SK-N-DZ (cell line): ENCODE measurements at places on chromosomes 7 and 10.

- DNase-seq = no peak
Observed at GRCh38 chr10:49300140-49300974, 1.4 kb downstream of the C10orf71 start.

- no peak for DNase-seq
Observed at GRCh38 chr7:152847386-152847908, 87.9 kb downstream of the ACTR3B start.

DNA sequence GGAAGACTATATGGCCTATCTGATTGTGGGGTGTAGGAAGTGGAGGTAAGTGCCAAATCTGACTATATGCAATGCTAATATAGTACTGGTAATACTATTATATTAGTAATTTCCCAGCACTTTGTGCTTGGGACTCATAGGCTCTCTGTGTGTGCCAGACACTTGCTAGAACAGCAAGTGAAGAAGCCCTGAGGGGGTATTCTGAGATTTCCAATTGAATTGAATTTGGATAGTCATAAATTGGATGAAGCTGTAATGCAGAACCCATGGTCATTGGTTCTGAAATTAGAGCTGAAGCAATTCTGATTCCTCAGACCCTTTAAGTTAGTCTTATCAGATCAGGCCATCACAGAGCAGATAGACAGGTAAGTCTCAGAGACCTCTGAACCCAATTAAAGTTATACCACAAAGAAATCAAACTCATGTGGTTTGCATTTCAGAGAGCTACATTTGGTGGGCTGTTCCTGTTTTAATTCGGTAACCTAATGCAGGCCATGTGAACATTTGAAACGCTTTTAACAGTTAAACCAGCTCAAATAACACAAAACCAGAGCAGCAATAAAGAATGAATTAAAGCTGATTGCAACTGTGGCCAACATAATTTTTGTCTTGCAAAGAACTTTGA lies 179.5 kb downstream of the CREB5 start:
- no peak for DNase-seq

- DNase-seq = no peak
Observed at GRCh38 chr10:118662228-118663035, 67.0 kb upstream of the PRLHR start.

DNA sequence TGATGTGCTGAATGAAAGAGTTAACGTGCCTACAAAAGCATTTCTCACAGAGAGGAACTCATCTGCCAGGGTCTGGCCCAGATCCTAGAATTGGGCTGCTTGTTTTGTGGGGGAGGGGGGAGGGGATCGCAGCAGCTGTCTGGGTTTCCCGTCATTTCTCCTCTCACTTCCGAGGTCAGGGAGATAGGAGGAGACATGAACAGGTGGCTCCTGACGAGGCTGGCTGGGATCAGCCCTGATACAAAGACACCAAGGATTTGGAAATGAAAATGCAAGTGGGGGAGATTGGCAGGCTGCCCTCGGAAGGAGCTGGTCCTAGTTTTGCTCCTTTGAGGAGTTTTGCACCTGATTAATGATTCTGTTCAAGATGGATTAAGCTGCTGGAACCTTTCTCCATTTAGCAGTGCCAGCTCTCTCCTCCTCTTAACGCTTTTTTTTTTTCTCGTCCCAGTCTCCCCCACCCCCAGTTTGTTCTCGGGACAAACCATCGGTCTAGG lies 86.8 kb upstream of the KMT2C start:
- peak; percentile 30 for DNase-seq

- peak; percentile 96 for DNase-seq
Observed at GRCh38 chr7:142535123-142535779, 214.0 kb upstream of the PRSS1 start.

- DNase-seq = no peak
Observed at GRCh38 chr10:14560274-14560673, 214.4 kb downstream of the FAM107B start.

GRCh38 chr10:97138846-97139245 lies 46.9 kb downstream of the SLIT1 start:
- no peak for DNase-seq

DNA sequence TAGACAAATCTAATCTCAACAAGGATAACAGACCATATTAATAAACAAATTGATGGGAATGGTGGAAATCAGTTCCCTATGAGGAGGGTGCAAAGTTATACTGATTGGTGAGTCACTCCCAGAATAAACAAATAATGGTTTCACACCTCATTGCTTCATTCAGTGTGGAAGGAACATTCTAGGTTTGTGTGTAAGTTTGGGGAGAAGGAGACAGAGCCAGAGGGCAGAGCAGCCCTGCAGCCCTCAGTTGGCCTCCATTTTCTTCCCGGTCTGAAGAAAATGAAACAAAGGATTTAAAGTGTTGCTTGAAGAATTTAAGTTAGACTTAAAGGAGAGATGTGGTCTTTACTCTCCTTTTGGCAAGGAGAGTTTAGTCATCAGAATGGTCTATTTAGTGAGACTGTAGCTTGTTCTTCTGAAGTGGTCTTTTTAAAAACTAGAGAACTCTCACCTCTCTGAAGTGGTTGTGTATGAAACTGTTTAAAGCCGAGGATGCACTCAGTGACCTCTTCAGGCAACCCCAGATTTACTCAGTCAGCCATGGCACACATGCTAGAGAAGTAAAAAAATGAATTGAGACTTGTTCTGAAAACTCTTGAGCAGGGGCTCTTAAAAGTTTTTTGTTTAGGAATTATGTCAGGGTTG lies 27.2 kb downstream of the IKZF1 start:
- DNase-seq = no peak

- no peak for DNase-seq
Observed at GRCh38 chr10:86681047-86681446, 12.7 kb downstream of the LDB3 start.

- no peak for DNase-seq
Observed at GRCh38 chr10:91653219-91653870, 20.5 kb upstream of the PPP1R3C start.

DNA sequence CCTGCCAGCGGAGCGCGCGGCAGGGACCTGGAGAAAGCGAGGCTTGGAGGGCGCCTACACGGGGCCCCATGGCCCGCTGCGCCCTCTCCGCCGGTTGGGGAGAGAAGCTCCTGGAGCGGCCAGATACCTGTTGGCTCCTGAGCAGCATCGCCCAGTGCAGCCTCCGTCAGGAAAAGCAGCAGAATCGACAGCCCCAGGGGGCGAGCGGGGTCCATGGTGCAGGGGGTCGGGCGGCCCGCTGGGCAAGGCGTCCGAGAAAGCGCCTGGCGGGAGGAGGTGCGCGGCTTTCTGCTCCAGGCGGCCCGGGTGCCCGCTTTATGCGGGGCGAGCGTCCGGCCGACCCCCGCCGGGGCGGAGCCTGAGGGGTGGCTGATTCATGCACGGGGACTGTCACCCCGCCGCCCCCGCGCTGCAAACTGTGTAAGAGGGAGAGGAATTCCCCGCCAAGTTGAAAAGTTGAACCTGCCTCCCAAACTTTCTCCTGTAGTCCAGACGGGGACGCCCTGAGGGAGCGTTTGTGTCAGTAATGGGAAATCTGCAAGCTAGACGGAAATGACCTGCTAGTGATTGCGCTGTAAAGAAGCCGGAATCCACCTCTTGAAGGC lies at the start of gene TFPI2:
Gene TFPI2, minus strand, starts transcription at position 290 of the 605 bp plus-strand sequence. Its CDS starts 75 bp downstream, at position 215.
- DNase-seq = peak; percentile 7

- no peak for DNase-seq
Observed at GRCh38 chr7:51446785-51447184, 130.2 kb upstream of the COBL start.

DNA sequence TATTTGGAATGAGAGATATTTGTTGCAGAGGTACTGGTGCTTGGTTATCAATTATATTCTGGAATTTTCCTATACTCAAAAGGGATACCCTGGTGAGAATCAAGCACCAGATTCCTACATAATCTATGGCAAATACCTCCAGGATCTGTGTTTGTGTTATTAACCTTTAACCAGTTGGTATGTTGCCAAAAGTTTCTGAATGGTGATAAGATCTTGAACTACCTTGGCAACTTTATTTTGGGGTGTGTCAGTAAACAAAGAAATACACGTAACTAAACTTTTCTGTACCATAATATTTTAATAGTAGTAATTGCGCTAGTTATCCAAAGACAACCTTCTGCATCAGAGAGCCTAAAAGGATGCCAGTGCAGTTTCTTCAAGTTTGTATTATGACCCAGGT lies 13.4 kb downstream of the SCIN start:
- DNase-seq = no peak

DNA sequence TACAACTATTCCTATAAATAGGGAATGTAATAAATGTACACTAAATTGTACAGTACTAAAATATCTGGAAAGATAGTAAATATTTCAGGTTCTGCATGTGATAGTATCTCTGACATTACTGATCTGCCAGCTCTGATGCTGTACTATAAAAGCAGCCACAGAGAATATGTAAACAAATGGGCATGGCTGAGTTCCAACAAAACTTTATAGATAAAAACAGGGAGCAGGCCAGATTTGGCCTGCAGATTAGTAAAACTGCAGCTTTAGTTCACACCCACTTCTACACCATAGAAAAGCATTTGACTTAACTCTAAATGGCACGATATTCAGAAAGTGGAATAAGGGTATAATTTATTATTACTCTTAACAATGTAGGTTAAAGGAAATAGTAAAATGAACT lies 18.8 kb upstream of the TLL2 start:
- DNase-seq = no peak

DNA sequence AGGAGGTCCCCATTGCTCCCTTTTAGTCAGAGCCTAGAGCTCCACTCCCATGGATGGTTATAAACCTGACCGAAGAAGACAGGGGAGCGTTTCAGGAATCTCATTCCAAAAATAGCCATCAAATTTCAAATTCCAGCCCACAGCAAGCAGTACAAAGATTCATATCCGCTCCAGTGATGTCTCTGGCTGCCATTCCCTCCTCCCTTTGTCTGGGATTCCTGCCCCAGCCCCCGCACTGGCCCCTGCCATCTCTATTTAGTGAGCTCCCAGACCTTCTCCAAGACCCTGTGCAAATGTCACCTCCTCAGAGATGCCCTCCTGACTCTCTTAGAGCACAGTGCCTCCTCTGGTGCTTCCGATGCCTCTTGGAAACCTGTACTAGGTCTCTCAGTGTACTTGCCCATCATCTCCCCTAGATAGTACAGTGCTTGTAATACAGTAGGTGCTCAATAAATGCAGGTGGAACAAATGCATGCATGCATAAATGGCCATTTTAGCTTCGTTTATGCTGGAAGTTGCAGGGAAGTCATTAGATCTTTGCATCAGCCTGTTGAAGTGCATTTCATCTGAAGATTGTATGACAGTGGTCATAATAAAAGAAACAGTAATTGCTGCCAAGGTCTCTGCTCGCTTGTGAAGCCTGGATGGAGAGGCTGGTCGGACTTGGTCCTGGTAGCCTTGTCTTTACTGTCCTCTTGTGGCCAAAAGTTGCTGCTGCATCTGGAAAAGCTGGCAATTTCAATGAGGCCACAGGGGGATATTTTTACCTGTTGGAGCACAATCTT lies 32.0 kb upstream of the HABP2 start:
- DNase-seq = peak; percentile 51

DNA sequence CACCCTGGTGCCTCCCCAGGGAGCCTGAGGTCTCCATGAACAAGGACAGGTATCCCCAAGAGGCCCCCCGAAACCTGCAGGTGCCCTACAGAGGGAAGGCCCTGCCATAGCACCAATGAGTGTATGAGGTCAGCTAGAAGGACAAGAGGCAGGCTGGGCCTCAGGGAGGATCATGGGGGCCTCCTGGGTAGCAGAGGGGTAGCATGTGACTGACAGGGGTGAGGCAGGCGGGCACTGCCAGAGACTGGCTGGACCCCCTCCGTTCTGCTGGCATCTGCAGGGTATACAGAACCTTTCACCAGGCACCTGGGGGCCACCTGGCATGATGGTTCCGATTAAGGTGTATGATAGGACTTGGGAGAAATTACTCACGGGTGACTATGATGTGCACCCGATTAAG lies 79.2 kb upstream of the KCTD7 start:
- DNase-seq = no peak

GRCh38 chr10:113422371-113422770 lies 130.5 kb upstream of the HABP2 start:
- DNase-seq = no peak

GRCh38 chr10:95384011-95384704 lies 93.4 kb upstream of the PDLIM1 start:
- DNase-seq = no peak

GRCh38 chr10:7804216-7804615 lies 14.1 kb upstream of the TAF3 start:
- no peak for DNase-seq

- DNase-seq = no peak
Observed at GRCh38 chr10:4843525-4844180, 17.6 kb downstream of the AKR1E2 start.

- no peak for DNase-seq
Observed at GRCh38 chr10:390449-391100, 255.3 kb downstream of the ZMYND11 start.

GRCh38 chr7:24133691-24134090 lies 150.3 kb upstream of the NPY start:
- no peak for DNase-seq

- no peak for DNase-seq
Observed at GRCh38 chr7:32937344-32938174, 19.7 kb upstream of the FKBP9 start.

- no peak for DNase-seq
Observed at GRCh38 chr10:53765311-53765710, 992.7 kb upstream of the MBL2 start.
